ENCODE measurements at places on chromosomes 7 and 10.

DNA sequence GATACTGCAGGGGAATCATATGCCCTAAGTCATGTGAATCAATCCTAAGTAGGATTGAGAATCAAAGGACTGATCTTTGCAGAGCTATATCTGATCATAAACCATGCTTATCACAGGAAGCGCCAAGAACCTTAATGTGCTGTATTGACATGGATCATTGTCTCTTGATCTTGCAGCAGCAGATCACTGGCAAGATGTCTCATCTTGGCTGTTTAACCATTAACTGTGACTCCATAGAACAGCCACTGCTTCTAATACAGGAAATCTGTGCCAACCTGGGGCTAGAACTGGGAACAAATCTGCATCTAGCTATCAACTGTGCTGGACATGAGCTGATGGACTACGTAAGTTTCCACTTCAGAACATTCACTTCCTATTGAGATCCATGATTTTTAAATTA is 21.6 kb downstream of the ENO4 start:
- DNase-seq: no peak

- DNase-seq: no peak
Measured at GRCh38 chr7:4879396-4880081, 4.0 kb downstream of the RADIL start.

- no peak for DNase-seq
Measured at GRCh38 chr10:47189802-47190201, 110.2 kb upstream of the GDF10 start.

- no peak for DNase-seq
Measured at GRCh38 chr10:96244354-96244753, 27.0 kb downstream of the BLNK start.

DNA sequence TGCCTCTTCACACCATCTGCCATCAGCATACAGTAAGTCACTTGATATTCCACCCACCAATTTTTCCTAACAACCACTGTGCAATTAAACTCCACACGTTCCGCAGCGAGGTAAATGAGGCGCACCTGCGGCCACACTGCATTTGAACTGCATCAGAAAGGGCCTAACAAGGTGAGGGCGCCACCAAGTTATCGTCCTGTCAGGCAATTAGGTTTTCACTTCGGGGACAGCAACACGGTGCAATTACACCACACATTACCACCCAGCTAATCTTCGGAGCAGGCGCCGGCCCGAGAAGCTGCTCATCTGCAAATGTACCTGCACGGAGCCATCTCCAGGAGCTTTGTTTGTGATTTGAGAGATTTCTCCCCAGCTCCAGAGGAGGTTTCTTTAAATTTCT is 84.4 kb downstream of the EBF3 start:
- no peak for DNase-seq
